Stimulated activated CD8-positive, alpha-beta memory T cell treated with anti-CD3 and anti-CD28 coated beads, Interleukin-12 subunit alpha, Interleukin-12 subunit beta, amount 100 ng/mL, for 1 hour (primary cell): ENCODE measurements at places on chromosomes 6 and 20.

- DNase-seq, result no peak
Measured at GRCh38 chr20:51750037-51750769, 18.0 kb downstream of the ATP9A start.

GRCh38 chr6:103455275-103455674 is 1404.4 kb downstream of the HACE1 start:
- no peak for DNase-seq

- no peak for DNase-seq
Measured at GRCh38 chr6:75196081-75196687, 9.7 kb downstream of the COL12A1 start.

GRCh38 chr6:160960839-160961238 is 30.7 kb upstream of the MAP3K4 start:
- no peak for DNase-seq

- no peak for DNase-seq
Measured at GRCh38 chr20:43515628-43516027, 8.1 kb downstream of the L3MBTL1 start.

GRCh38 chr20:23476015-23476754 is 14.7 kb upstream of the CST8 start:
- DNase-seq, result no peak

GRCh38 chr20:62702895-62703852 is 5.5 kb upstream of the NTSR1 start:
- DNase-seq, result peak; percentile 18

- no peak for DNase-seq
Measured at GRCh38 chr6:134950482-134950881, 581 bp upstream of the ALDH8A1 start.

- DNase-seq, result no peak
Measured at GRCh38 chr6:126447367-126447766, 107.5 kb downstream of the CENPW start.

DNA sequence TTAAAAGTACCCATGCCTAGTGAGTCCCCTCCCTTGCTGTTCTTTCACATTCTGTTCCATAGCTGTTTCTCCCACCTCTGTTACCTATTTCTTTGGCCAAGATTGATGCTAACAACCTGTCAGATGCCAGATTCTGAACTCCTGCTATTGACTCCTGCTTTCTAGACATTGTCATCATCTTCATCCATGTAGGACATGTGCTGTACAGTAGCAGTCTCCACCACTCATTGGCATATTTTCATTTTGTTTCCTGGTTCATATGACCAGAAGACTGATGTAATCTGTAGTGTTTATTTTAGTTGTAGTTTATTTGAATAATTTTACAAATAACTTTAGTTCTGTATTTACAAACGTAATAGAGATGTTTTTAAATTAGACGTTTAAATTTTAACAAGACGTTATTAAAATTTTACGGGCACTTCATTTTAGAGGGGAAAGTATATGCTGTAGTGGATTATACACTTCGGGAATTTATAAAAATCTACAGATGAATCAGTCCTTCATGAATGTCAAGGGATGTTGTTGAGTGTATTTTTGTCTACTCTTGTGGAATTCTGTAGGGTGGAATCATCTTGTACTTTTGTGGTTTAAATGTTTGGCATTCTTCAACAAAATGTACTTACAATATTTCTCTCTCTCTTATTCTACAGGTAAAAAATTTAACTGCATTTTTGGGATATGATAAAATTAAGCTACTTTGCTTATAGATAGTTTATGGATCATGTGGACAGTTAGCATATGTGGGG is 34.1 kb downstream of the TRMT11 start:
- no peak for DNase-seq

GRCh38 chr6:116562614-116563013 is 8.7 kb upstream of the RWDD1 start:
- no peak for DNase-seq

DNA sequence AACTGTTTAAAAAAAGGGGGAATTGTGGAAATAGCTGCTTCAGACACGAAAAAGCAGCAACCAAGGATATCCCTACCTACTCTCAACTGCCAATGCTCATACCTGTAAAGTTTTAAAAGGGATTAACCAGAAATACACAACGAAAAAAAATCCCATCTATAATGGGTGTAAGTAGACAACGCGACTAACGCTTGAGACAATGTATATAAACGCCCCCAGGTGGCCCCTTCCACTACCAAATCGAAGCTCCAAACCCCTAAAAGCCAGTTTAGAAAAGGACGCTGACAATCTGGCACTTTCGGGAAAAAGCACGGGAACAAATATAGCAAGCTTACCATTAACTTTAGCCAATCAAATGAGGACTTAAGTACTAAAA is 94.5 kb upstream of the BTN3A2 start:
- DNase-seq, result no peak

GRCh38 chr6:44739181-44739580 is 351.7 kb downstream of the CDC5L start:
- DNase-seq, result no peak

GRCh38 chr6:8382434-8382833 is 52.9 kb downstream of the SLC35B3 start:
- no peak for DNase-seq

DNA sequence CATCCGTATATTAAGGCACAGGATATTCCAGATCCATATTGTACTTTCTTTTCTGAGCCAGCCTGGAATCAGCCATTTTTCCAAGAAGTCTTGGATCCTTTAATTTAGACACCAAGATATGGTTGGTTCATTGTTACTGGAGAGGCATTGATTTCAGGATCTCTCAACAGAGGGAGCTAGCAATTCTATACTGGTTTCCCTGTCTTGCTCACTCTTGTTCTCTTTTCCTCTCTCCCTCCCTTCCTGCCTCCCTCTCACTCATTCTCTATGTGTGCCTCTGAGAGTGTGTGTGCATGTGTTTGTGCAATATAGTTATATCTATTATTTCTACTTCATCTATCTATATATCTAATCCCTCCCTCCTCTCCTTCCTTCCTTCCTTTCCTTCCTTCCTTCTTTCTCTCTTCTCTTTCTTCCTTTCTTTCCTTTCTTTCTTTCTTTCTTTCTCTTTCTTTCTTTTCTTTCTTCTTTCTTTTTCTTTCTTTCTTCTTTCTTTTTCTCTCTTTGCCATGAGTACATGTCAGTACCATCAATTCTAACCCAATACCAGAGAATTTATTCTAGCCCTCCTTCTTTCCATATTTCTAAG is 299.1 kb downstream of the EPHA7 start:
- DNase-seq, result no peak

GRCh38 chr6:133551847-133552341 is 310.7 kb downstream of the EYA4 start:
- DNase-seq, result no peak

DNA sequence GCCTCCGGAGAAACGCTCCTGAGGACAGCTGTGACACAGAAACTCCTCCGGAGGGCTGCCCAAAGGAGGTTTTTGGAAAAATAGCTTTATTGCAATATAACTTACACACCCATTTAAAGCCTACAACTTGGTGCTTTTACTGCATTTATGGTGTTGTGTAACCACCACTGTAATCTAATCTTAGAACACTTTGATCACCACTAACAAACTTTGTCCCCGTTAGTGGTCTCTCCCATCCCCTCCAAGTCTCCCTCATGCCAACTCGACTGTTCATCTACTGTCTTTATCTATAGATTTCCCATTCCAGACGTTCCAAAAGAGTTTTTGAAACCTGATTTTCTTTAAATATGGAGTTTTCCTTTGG is 62.8 kb downstream of the SYNJ2 start:
- DNase-seq, result no peak

DNA sequence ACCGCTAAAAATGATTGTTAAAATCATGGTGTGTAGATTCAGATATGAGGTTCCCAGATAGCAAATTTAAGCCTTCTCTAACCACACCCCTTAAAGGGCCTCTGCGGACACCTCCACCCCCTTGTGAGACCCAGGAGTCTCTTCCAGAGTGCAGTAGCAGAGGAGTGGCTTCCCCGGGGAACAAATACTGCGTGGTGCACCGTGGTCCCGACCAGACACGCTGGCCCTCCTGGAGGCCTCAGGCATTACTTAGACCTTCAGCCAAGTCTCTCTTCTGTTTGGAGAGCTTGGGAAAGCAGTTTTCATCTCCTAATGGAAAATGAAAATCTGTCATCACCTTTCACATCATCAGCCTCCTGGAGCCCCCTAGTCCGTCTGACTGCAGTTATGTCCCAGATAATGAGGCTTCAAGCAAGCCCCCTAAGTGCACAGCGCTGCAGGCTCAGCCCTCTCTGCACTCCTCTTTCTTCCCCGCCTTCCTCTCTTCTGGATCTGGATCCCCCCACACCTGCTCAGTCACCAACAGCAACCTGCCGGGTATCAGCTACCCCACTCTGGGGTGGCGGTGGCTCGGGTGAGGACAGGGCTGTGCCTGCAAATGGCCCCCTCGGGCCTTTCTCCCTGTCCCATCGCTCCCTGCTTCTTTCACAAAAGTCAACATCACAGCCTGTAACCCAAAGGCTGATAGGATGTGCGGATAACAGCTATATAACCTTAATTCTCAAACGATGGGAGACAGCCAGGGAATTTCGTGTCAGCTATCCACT is 58.8 kb upstream of the TAGAP start:
- no peak for DNase-seq

DNA sequence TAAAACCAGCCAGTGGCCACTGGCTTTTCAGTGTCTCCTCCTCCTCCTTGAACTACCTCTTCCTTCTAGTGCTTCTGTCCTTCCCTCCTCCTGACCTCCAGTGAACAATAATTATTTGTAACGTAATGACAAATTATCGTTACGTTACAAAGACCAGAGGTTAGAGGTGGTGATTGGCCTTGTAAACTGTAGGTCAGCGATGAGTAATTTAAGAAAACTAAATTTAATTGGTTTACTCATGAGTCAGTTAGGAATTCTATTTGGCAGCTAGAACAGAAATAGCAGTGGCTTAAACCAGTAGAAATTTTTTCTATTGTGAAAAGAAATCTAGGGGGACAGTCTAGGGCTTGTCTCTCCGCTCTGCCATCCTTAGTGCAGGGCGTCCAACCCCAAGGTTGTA is 38.8 kb downstream of the PPARD start:
- no peak for DNase-seq
